Fibroblast of villous mesenchyme (primary cell): ENCODE measurements at places on chromosomes 7 and 10. TPM values are rescaled to one million over a fixed set of nuclear protein-coding genes. Genes with fewer than 3 reads are reported as not detected.

DNA sequence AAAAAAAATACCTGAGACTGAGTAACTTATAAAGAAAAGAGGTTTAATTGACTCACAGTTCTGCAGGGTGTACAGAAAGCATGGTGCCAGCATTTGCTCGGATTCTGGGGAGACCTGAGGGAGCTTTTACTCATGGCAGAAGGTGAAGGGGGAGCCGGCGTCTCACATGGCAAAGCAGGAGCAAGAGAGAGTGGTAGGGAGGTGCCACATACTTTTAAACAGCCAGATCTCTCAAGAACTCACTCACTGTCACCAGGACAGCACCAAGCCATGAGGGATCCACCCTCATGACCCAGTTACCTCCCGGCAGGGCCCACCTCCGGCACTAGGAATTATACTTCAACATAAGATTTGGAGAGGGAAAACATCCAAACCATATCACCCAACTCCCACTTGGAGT, 25.8 kb downstream of the MSRB2 start:
- DNase-seq, result no peak

DNA sequence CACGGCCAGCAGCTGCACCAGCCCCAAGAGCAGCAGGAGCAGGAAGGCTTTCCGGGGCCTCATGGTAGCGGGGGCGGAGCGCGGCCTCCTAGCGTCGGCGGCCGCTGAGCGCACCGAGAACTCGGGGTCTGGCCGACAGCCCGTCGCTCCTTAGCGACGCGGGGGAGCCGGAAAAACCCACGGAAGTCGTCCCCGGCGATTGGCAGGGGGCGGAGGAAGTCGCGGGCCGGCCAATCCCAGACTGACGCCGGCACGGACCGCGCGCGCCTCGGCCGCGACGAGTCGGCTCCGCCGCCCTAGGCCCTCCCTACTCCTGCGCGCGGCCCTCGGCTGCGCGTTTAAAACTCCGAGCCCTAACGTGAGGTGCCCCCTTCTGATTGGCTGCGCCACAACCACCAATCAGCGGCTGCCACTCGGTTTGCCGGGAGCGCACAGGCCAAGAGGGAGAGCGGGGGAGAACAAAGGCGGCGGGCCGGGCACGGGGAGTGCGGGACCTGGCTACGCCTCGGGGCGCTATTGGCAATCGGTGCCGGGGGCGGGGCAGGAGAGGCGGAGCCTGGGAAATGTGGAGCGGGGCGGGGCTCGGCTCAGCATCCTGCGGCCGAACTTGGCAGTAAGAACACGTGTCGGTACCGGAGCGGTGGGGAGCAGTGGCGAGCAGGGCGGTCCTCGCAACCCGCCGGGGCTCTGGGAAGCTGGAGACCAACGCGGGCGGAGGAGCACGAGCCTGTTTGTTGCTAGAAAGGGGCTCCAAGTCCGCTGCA, at the start of gene PDIA4:
PDIA4 (minus strand) TSS at position 160 of the 764 bp plus-strand sequence; CDS start at position 63, 97 bp downstream.
- DNase-seq, result peak; percentile 100

DNA sequence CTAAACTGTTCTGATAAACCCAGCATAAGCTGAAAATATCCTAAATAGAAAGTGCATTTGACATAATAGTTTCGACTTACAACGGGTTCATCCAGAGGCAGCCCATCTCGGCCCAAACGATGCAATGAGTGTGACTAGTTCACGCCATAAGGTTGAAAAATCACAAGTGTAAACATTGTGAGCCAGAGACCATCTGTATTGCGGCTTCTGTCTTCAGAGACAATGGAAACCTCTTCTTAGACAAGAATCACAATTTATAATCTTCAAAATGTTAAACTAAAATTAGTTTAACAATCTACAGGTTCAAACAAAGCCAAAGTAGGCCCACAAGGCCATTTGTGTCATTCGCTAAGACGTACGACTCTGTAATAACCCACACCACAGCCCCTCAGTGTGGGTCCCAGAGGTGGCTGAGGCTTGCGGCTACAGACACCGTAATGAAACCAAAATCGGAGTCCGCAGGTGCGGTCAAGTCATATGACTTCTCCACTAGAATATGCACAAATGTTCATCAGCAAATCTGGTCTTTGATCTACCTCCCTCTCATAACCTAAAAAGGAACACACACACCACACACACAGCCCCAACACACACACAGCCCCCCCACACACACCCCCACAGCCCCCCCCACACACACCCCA, 81.8 kb downstream of the DIP2C start:
- DNase-seq, result no peak

DNA sequence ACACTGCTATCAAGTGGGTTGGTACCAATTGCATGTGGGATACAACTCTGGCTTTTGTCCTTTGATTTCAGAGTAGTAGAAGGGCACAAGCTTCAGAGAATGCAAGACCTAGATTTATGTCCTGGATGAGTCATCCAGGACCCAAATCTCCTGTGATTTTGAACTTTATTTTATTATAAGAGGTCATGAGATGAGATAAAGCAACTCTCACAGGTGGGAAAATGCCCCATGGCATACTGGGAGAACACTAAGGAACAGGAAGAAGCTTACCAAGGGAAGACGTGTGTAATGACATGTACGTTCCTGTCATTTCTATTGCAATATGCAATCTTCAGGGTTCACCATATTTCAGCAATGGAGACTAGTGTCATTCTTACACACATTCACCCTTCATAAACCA, 966 bp downstream of the MALRD1 start:
- no peak for DNase-seq

The GBX1 gene
- not detected in 2 replicates for total RNA-seq

The ATP6V0A4 gene
- total RNA-seq, result under 0.01 TPM in 1 of 2 replicates, not detected in the other

The TDRD1 gene
- total RNA-seq, result 0.43 and 0.64 TPM in 2 replicates

DNA sequence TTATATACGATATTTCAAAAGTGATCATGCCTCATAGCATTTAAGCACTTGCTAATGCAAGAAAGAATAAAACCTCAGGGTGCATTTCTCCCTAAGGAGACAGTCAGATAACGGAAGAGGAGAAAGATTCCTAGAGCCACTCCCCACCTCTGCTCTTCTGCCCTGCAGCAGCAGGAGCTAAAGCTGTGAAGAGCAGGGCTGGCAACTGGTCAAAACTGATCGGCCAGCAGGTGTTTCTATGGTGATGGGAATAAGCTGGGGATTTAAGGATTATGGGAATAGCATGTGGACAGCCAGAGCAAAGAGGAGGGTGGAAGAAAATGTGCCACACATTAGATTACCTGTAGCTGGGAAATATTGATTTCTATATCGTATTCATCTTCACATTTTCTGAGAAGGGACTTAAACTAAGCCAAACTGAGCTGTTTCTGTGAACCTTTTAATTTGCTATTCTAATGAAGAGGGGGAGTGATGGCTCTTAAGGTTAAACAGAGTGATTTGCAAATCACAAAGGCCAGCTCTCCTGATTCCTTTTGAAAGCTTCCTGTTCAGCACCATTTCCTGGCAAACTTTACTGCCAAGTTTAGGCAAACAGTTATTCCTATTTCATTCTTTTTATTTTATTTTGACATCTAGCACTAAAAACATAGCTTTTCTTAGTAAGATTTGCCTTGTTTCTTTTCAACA, 268.9 kb upstream of the PFKP start:
- DNase-seq, result no peak

DNA sequence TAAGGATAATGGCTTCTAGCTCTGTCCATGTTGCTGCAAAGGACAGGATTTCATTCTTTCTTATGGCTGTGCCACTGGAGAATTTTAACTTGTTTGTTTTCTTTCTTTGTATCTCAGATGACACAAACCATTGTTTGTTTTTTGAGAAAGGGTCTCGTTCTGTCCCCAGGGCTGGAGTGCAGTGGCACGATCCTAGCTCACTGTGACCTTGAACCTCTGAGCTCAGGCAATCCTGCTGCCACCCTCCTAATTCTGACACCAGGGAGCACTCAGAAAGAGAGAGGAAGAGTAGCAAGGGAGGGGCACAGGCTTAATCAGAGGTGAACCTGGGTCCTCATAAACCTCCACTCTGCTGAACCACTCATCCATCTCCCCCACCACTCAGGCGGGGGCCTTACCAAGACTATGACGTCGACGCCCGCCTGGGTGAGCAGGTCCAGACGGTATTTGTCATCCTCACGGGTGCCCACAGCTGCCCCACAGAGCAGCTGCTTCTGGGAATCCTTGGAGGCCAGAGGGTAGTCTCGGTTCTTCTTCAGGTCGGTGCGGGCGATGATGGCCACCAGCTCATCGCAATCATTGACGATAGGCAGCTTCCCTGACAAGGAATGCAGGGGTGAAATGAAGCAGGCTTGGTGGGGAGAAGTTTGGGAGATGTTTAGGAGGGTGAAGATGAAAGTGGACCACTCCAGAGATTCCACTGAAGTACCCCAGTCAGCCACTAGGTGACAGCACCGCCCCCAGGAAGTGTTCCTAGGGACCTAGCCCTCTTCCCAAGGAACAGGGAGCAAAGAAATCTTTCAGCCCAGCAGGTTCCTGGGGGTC, 11.6 kb downstream of the IMPDH1 start:
- peak; percentile 50 for DNase-seq

GRCh38 chr7:146176860-146177259, 60.3 kb downstream of the CNTNAP2 start:
- DNase-seq, result no peak

The STK32C gene
- 8.6 and 11.9 TPM in 2 replicates for total RNA-seq

DNA sequence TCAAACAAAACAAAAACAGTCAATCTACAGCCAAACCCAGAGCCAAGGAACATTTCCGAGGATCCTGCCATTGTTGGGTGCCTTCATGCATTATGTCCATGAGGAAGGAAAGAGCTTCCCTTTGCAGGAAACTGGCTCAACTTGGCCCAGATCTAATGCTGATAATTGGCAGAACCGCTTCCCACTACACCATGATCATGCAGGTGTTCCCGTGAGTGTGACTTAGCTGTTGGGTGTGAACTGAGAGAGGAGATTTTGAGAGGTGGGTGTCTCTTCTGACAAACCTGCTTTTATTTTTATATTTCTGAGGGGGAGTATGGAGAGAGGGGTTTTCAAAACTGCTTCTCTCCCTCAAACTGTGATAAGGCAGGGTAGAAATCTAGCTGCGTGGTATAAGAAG, 14.6 kb downstream of the SAP25 start:
- DNase-seq, result no peak

- DNase-seq, result no peak
Measured at GRCh38 chr7:149764481-149765398, 8.6 kb downstream of the ZNF467 start.

- peak; percentile 42 for DNase-seq
Measured at GRCh38 chr10:91220954-91221675, 652 bp downstream of the PCGF5 start.

The EPHB6 gene
- 0.43 and 4.2 TPM in 2 replicates for total RNA-seq

DNA sequence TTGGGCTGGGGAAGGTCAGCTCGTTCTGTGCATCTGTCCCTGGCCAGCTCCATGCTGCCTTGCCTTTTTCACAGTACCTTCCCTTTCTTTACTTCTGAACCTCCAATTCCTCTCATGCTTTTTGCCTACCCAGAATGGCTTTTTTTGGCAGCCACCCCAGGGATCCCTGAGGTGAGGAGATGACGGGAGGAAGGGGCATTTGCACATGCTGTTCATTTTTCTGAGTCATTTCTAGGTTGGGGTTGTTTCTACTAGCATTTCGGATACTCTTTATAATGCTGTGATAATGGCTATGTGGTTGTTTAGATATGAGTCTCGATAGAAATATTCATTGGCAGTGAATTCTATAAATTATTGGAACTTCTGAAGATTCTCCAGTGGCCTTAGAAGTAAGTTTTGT, 415.1 kb upstream of the FZD8 start:
- DNase-seq, result no peak

The TRPV6 gene
- not detected in 2 replicates for total RNA-seq

The TWIST1 gene
- total RNA-seq, result 16.4 and 19.3 TPM in 2 replicates

DNA sequence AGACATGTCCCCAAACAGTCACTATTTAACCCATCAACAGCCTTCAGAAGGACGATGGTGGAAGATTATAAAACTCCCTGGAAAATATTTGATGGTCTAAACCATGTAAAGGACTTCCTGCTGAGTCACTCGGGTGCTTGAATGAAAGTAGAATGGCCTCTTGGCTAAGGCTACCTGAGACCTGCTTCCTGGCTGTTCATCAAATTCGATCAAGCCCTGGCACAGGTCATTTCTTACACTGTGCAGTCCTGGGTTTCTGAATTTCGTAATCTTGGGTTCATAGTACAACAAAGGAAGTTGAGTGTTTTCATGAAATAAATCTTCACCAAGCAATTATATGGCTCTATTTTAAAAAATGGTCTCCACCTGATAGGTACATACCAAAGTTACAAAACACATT, 260.3 kb upstream of the RNF32 start:
- DNase-seq, result no peak

DNA sequence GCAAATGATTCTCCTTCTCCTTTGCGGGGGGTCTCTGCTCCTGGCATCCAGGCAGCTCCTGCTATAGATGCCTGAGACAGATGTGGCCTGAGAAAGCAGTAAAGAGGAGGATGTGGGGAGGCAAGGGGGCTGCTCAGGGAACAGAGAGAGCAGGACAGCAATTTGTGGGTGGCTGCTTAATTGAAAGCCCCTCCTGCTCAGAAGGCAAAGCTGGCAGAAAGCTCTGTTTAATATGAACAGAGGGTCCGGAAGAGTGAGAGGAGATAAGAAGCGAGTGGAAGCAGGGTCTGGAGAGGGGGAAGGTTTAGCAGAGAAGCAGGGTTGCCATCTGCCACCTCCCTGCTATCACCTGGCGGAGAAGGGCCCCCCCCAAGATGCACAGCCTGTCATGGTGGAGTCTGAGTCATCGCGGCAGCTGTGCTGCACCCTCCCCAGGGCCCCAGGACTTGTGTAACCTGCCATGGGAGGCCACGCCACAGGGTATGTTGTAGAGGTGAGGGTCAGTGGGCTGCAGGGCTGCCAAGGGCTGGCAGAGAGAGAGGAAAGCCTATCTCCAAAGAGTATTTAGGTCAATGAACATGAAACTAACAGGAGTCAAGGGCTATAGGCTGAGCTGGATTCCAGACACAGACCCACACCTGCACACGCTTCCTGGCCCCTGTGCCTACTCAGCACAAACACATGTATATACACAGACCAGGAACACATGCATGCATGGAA, 1109.8 kb upstream of the AUTS2 start:
- DNase-seq, result no peak

GRCh38 chr7:83142365-83142764, 20.3 kb downstream of the PCLO start:
- DNase-seq, result no peak

DNA sequence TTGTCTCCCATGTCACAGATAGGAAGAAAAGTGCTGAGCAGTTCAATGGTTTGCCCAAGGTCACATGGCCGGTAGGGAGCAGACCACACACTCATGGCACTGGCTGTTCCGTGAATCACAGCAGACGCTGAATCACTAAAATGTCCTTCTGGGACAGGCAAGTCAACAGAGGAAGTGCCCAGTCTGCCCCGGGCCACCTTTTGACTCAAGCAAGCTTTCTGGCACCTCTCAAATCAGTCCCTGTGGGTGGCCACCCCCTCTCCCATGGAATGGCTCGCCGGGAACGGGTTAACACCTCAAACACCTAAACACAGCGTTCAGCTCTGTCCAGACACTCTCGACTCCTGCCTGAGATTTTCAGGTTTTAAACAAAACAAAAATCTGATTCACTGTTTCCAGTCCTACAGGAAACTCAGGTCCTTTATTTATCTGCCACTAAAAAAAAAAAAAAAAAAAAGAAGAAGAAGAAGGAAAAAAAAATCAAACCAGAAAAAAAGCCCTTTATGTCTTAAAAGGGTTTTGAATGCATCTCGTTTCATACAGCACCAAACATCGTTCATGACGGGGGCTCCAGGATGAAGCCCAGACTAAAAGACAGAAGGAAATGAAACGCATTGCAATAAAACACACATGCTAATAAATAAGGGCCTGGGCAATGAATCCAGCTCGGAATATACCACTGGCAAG, 15.5 kb downstream of the CARD11 start:
- peak; percentile 30 for DNase-seq

The ZNF25 gene
- total RNA-seq, result 11.3 and 12.5 TPM in 2 replicates

The MINDY4 gene
- 11.0 and 17.3 TPM in 2 replicates for total RNA-seq

- no peak for DNase-seq
Measured at GRCh38 chr7:22234227-22234626, 122.7 kb downstream of the RAPGEF5 start.

GRCh38 chr7:32161708-32162107, 91.5 kb upstream of the PDE1C start:
- DNase-seq, result peak; percentile 4
